ENCODE measurements at places on chromosomes 11 and 22.
A peak's percentile ranks its signal among the peaks of the same experiment; 100 is the strongest.

DNA sequence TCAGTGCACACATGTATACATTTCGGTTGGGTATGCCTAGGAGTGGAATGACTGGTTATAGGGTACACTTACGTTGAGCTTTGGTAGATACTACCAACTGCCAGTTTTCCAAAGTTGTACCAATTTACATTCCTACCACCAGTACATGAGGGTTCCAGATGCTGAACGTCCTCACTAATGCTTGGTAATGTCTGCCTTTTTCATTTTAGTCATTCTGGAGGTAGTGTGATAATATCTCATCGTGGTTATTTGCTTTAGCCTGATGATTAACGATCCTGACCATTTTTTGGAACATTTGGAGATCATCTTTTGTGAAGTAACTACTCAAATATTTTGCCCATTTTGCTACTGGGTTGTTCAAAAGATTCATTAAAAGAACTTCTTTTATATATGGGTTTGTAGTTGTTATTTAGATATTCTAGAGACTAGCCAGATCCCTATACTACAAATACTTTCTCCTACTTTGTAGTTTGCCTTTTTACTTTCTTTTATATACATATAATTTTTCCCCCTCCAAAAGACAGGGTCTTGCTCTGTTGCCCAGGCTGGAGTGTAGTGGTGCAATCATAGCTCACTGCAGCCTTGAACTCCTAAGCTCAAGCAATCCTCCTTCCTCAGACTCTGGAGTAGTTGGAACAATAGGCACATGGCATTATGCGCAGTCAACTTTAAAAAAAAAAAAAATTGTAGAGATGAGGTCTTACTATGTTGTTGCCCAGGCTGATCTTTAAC lies 62.1 kb downstream of the RBFOX2 start:
- DNase-seq, result no peak

DNA sequence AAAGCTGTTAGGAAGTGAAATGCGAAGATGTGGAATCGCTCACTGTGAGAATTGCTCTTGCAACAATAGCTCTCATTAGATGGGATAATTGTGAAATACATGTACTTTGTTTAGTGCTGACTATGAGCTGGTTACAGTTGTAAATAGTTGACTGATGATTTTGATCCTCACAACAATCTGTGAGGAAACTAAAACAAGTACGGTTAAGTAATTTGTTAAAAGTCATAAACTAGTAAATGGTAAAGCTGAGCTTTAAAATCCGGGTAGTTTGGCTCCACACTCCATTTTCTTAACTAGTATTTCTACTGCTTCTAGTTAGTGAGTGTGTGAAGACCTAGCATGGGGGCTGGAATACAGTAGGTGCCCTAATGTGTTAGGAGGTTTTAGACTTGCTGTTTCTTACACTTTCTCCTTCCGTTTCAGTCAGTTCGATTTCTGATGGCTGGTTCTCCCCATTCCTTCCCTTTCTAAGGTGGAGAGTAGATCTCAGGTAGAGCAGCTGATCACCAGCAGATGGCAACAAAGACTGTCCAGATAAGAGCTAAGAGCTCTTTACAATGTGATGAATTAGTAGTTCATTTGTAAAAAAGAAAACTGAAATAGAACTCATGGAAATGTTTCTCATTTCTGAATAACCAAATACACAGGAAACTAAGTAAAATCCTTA lies 16.3 kb upstream of the CYP2R1 start:
- DNase-seq, result no peak

GRCh38 chr11:128867277-128867676 lies at the start of gene KCNJ1:
KCNJ1 (minus strand) TSS chr11:128867296; CDS start chr11:128840243, 27,053 bp downstream.
- DNase-seq, result no peak

- no peak for DNase-seq
Observed at GRCh38 chr11:15815246-15816195, 540.8 kb downstream of the SOX6 start.

DNA sequence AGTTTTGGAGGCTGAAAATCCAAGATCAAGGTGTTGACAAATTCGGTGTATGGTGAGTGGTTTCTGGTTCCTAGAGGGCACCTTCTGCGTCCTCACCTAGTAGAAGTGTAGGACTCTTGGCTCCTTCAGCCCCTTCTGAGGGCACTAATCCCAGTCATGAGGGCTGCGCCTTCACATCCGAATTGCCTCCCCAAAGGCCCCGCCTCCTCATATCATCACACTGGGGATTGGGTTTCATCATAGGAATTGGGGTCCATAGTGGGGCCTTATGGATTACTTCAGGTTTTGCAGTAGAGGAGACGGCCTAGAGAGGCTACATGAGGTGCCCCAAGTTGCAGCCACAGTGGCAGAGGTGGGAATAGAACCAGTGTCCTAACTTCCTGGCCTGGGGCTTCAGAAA lies 87.1 kb downstream of the CEP164 start:
- DNase-seq, result no peak

DNA sequence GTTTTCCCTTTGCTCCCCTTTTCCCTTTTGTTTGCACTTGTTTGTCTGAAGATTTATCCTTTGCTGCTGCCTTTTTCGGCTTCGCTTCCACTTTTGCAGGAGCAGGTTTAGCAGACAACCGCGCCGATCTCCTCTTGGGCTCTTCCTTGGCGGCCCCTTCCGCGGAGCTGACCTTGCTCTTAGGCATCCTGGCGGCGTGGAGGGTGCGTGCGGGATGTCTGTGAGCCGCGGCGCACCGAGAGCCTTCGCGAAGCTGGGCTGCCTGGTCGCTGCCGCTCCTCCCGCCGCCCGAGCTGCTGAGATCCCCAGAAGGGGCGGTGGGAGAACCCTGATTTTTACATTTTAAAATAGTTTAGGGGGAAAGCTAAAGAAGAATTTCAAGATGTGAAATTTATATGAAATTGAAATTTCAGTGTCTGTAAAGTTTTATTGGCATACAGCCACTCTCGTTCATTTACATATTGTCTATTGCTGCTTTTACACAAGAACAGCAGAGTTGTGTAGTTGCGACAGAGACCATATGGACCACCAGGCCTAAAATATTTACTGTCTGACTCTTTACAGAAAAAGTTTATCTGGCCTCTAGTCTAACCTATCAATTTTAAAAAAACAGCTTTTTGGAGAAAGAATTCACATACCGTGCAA lies 105.2 kb upstream of the RRM1 start:
- no peak for DNase-seq

- no peak for DNase-seq
Observed at GRCh38 chr11:7427733-7428132, 57.6 kb upstream of the OLFML1 start.

GRCh38 chr22:32324505-32325415 lies 32.9 kb upstream of the RFPL3 start:
- DNase-seq, result no peak

- peak; percentile 7 for DNase-seq
Observed at GRCh38 chr22:50115693-50116092, 25.9 kb downstream of the MOV10L1 start.

DNA sequence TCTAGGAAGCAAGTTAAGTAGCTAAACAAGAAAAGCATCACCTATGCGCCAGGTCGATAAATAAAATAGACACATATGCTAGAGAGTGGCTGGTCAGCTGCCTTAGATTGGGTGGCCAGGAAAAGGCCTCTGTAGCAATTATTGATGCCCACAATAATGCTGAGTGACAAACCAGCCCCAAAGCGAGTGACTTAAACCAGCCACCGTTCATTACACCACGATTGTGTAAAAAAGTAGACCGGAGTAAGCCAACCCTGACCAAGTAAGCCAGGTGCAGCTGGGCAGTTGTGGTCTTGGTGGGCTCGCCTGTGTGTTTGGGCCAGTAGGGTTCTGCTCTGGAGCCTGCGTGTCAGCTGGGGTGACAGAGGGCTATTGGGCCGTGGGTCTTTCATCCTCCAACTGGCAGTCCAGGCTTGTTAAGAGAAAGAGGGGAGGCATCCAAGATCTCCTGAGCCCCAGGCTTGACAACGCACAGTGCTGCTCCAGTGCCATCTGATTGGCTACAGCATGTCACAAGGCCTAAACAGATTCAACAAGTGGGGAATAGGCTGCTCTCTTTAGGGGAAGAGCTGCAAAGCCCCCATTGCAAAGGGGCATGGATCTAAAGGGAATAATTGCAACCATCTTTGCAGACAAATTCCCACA lies 100.4 kb upstream of the PARVA start:
- DNase-seq, result no peak

GRCh38 chr22:49039625-49040024 lies 788.0 kb downstream of the BRD1 start:
- no peak for DNase-seq

- no peak for DNase-seq
Observed at GRCh38 chr11:94032066-94032465, 10.9 kb downstream of the HEPHL1 start.

- DNase-seq, result no peak
Observed at GRCh38 chr11:119756169-119756865, 27.3 kb upstream of the NECTIN1 start.

DNA sequence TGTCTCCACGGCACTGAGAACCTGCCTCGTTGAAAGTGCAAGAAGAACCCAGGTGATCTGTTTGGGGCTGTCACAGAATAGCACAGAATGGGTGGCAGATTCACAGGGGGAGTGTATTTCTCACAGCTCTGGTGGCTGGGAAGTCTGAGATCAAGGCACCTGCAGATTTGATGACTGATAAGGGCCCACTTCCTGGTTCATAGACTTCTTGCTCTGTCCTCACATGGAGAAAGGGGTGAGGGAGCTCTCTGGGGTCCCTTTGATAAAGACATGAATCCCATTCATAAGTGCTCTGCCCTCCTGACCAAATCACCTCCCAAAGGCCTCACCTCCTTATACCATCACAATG lies 198.5 kb upstream of the SORL1-AS1 start:
- DNase-seq, result no peak

GRCh38 chr11:119789766-119790407 lies 60.9 kb upstream of the NECTIN1 start:
- no peak for DNase-seq

GRCh38 chr11:105740164-105740903 lies 130.5 kb downstream of the GRIA4 start:
- DNase-seq, result no peak

GRCh38 chr11:66789097-66789890 lies 53.9 kb upstream of the RCE1 start:
- no peak for DNase-seq

DNA sequence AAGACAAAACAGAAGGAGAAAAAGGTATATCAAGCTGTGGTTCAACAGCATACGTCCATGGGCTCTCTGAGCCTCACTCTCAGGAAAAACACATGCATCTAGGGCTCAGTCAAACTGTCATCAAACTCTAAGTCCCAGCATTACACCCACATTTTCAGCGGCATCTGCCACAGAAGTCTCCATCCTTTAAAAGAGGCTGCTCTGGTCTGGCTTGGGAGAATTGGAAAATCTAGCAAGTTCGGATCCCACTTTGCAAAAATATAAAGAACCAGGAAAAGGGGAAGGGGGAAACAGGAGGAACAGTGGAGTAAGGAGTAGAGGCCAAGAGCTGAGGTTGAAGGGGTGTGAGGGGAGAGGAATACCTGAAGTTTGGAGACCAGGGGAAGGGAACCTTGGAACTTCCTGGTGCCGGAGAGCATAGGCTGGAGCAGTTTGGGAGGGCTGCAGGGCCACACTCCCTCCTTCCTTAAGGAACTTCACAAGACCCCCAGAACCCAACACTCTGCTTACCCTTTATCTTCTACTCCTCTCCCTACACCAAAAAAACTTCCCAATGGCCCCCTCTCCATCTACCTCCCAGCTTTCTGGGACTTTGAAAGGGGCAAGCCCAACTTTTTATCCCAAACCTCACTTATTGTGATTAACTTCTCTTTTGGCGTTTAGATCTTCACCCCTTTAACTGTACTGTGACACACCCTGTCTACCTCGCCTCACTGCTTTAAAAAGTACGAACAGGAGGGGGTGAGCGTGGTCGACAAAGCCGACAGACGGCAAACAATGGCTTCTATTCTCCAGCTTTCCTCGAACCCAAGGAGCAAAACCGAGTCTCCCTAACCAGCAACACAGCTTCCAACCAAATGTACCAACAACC lies 4.0 kb downstream of the PAX6 start:
- DNase-seq, result peak; percentile 14

DNA sequence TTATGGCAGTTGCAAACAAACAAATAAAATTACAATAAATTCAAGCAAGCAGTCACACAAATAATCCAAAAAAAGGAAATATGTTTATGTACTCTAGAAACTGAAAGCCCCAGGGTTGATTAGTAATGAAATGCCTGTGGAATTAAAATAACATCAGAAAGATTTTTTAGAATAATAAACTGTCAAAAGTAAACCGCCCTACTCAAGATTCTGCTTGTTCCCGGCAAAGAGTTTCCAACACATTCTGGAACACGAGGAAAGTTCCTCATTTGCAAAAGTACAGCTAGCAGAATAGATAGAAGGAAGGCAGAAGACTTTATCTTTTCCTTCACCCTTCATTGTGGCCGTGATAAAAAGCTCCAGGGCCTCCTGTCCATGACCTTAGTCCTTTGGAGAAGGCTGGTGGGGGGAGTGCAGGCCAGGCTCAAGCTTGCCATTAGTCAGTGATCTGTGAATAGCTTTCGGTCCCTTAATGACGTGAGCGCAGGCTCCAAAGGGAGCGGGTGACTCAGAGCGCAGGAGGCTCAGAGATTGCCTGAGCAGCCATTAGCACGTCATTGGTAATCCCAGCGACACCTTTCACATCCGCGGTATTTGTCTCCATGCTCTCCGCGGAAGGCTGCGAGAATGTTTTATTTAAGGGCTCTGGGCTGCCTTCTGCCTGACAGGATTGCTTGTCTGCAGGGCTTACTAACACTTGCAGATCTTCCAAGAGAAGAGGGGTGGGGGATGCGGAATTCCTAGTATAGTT lies 458.3 kb downstream of the METTL15 start:
- DNase-seq, result no peak

DNA sequence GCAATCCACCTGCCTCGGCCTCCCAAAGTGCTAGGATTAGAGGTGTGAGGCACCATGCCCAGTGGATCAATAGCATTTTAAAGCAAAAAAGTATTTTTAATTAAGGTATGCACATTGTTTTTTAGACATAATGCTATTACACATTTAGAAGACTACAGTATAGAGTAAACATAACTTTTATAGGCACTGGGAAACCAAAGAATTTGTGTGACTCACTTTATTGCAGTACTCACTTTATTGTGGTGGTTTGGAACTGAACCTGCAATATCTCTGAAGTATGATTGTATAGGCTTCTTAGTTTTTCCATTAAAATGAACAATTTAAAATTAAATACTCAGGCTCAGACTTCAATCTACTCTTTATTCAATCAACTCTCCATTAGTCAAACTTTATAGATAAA lies 17.5 kb upstream of the CD3E start:
- DNase-seq, result no peak

All from GM10248 (cell line).